ENCODE measurements at places on chromosomes 7 and 10.

DNA sequence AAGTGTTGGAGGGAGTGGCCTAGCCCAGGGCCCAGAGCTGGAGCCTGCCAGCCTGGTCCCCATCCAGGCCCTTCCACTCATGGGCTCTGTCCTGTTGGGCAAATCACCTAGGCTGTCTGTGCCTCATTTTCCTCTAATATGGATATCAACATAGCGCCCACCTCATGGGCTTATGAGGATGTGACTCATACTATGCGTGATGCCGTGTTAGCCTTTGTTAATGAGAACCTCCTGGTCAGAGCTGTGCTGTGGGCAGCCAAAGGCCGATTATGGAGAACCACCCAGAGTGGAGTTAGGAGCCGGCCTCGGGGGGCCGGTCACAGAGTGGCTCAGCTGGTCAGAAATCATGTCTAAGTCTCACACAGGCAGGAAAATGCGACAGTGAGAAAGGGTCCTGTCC lies 306.4 kb downstream of the PAXIP1 start:
- DNase-seq, result no peak

- no peak for DNase-seq
These were observed 24.1 kb upstream of the CARD11 start for GRCh38 chr7:3067606-3068380.

- DNase-seq, result no peak
These were observed 13.9 kb downstream of the CUBN start for GRCh38 chr10:17115683-17116082.

DNA sequence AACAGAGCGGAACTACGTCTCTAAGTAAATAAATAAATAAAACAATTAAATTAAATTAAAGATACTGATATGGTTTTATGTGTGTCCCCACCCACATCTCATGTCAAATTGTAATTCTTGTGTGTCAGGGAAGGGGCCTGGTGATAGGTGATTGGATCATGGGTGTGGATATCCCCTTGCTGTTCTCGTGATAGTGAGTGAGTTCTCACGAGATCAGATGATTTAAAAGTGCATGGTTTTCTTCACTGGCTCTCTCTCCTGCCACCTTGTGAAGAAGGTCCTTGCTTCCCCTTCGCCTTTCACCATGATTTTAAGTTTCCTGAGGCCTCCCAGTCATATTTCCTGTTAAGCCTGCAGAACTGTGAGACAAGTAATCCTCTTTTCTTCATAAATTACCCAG lies 29.0 kb upstream of the OGDHL start:
- no peak for DNase-seq

GRCh38 chr10:35185260-35186034 lies 58.8 kb downstream of the CREM start:
- no peak for DNase-seq

- DNase-seq, result no peak
These were observed 130.6 kb downstream of the CAMK1D start for GRCh38 chr10:12479924-12480323.

DNA sequence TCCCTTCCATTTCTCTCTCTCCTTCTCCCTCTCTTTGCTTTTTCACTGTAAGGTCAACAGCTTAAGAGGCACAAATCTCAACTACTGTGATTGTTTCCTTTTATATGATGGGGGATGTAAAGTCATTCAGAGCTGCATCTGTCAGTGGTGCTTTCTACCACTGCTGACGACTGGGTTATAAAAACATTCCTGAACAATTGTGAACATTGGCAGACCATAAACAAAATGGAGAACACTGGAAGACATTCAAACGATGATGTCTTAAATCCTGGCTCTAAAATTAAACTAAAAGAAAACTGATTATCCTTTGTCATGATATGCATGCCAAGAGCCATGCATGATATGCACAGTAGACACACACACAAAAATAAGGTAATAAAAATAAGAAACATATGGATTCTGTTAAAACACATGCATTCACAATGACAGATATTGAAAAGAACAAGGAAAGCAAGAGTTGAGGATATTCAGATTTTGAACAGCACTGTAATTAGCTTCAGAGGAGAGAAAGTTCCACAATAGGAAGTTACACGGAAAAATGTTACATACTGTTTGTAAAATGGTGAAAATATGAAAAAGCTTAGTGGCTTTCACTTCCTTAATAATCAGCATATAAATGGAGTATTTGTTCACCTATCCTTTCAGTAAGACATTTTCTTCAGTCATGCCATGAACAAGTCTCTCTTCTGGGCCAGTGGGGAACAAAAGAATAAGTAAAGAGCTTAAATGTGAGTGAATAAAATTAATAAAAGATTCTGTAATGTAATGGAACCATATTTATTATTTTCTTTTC lies 89.2 kb downstream of the RNLS start:
- no peak for DNase-seq

DNA sequence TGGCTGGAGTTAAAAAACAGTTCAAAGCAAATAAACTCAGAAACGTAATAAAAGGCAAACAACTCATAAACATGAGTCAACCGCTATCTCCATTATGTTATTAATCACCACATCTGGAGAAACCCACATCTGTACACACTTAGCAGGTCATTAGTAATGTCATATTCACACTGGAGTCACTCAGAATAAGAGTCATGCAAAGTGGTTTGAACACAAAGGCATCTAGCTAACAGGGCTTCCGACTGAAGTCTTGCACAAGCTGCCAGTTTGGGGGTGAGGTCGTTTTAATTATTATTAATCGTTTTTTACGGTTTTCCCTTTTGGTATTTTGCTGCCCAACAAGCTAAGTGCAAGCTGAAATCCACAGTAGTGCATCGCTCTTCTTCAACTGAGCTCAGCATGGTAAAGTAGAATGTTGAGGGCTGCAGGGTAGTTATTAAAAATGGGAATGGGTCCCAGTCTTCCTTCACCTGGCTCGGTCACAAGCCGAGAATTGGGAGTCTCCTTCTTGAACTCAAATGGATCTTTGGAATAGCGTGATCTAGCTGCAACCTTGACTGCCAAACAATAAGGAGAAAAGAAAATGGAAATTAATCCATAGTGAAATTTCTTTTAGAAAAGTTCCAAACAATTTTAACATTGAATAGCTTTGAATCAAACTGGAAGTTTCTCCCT lies 663.5 kb downstream of the KCNMA1 start:
- DNase-seq, result no peak

DNA sequence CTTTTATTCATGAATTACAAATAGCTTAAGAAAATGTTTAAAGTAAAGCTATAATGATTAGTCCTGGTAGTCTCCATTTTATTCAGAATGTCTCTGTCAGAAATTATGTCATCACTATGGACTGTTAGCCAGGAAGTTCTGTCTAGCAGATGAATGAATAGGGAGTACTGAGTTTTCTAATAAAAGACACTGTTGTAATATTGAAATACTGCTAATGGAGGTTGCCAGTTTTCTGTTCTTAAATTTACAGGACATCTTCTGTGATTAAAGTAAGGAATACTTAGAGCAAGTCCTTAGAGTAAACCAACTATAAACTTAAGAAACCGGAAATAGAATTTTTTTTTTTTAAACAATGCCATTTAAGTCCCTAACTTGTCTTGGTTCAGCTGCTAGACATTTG lies 309.8 kb downstream of the ADK start:
- DNase-seq, result peak; percentile 25

GRCh38 chr10:121426307-121426706 lies 171.9 kb downstream of the FGFR2 start:
- no peak for DNase-seq

DNA sequence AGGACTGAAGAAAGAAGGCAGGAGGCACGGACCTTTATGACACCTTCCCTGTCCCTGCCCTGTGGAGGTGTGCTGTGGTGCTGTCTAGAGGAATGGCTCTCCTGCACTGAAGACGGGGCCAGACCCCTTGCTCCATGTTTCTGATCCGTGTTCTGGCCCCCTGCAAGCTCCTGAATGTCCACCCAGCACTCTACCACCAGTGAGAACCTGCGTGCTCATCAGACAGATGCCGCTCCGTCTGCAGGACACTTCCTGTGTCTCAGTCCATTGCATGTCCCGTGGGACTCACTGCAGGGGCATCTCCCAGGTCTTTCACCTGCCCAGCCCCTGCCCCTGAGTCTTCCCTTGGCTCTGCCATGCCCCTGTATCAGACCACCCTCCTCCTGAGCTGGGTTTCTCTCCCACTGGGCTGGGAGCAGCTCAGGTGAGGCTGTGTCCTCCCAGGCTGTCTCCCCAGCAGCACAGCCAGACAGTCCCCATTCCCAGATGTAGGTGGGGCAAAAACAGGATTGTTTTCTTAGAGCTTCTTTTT lies 278.3 kb upstream of the ZNF32 start:
- DNase-seq, result no peak

DNA sequence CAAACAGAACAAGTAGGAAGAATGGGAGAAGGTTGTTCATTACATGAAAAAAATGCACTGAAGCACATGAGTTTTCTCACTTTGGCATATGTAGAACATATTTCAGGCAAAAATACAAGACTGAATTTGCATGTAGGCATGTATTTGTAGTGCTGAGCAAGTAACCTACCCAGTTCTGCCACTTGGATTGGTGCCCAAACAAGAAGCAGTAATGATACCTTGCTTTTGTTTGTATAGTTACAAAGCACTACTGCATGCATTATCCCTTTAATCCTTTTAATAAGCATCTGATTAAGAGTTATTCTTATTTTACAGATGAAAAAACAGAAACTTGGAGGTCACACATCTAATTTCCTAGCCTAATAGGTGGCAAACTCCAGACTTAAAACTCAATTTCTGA lies 23.1 kb upstream of the CTTNBP2 start:
- no peak for DNase-seq

DNA sequence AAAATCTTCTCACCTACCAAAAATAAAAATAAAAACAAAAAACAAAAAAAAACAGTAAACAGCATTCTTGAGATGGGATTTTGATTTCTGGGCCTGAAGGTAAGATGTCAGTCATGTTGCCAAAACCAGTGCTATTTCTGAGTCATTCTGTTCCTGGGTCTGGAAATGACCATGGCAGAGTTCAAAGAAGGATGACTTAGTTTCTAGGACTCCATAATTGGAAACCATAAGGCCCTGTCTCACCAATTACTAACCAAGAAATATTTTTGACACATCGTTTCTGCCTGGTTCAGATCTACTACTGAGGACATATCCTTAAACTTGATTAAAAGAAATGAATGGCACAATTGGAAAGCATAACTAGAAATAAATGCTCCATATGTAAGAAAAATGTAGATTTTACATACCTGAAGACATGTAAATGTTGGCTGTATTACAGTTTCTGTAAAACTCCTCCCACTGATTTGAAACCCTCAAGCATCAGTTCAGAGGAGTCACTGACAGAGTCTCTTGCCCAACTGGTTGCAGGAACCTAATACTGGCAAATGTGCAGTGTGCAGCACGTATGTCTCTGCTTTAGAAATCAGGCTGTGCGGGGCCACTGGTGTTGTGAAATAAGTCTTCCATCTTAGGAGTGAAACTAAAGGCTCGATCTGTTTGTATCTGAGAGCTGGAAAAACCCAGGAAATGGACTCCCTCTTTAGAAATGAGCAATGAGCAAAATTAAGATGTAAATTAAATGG lies 84.8 kb upstream of the EGR2 start:
- DNase-seq, result no peak

- DNase-seq, result no peak
These were observed 34.4 kb downstream of the ADD3 start for GRCh38 chr10:110042181-110042580.

GRCh38 chr10:58352956-58353610 lies 18.3 kb downstream of the UBE2D1 start:
- DNase-seq, result no peak

DNA sequence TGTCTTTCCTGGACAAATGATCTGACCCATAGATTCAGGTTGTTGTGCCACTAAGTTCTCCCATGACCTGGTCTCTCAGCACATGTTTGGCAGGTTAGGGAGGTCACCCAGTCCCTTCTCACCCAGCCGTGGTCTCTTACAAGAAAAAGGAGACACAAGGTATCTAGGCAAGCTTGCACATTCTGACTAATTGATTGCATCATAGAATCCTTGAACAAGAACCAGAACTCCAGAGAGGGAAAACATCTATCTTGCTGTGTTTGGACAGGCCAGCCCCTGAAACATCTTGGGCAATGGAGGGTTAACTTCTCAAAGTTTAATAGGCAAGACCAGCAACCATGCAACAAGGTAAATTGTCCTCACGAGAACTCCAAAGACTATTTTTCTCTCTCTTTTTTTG lies 8.5 kb upstream of the HK1 start:
- no peak for DNase-seq

DNA sequence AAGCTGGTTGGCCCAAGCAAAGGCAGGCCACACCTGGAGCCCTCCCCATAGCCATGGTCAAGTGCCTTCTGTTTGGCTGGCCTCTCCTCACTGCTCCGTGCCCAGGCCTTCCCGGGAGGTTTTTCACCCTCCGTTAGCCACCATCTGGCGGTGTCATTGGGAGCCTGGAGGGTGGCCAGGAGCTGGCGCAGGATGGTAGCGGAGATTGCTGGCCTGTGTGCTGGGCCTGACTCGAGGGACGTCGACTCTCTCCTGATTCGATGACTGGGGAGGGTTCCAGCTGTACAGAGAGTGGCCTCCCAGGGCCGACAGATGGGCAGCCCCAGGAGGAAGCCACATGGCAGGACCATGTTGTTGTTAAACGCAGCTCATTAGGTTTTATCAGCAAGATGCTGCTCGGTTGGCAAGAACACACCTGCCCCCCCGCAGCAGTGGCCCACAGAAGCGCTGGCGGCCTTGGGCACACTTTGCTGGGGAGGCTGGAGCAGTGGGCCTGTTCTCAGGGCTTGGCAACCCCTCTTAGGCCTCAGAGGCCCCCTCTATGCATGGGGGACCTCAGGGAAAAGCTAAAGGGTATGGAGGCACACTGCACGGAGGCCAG lies 64.0 kb upstream of the CACUL1 start:
- peak; percentile 4 for DNase-seq

DNA sequence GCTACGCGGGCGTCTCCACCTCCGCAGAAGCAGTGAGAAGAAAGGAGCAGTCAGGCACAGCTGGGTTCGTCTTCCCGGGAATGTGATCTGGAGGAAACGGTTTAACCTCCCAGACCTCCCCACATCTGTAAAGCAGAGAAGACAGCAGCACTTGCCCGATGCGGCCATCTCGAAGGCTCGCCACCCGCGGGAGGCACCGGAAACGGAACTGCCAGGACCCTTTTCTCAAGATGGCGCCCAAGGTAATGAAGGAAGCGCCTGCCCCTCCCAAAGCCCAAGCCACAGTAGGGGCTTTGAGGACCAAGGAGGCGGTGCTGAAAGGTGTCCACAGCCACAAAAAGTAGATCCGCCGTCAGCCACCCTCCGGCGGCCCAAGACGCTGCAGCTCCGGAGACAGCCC lies 41.7 kb downstream of the ASB13 start:
- no peak for DNase-seq

DNA sequence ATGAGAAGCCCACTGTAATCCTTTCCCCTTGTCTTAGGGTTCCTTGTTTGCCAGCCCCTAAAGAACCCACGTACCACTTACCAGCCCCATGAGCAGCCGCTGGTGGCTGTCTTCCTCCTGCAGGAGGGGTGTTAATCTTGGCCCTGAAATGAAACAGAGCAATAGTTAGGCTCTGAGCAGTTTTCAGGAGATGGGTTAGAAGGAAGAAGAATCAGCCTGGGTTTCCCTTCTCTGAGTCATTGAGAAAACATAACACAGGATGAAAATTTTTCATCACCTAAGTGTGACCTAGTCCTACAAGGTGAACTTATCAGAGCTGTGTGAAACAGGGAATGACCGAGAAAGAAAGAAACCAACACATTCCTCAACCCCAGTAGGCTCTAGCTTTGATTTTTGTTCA lies 90.0 kb downstream of the GSAP start:
- DNase-seq, result no peak

- no peak for DNase-seq
These were observed 528 bp downstream of the CAMK2G start for GRCh38 chr10:73873838-73874215.

GRCh38 chr10:103416436-103417147 lies 20.2 kb downstream of the PDCD11 start:
- peak; percentile 44 for DNase-seq

All from midbrain (tissue), 1 donor.